Retina (tissue), 1 donor: ENCODE measurements at places on chromosomes 7 and 10.

- no peak for DNase-seq
These were observed 16.9 kb downstream of the PRF1 start for GRCh38 chr10:70585578-70586169.

GRCh38 chr7:8684426-8684825 lies 251.0 kb downstream of the NXPH1 start:
- DNase-seq, result no peak

DNA sequence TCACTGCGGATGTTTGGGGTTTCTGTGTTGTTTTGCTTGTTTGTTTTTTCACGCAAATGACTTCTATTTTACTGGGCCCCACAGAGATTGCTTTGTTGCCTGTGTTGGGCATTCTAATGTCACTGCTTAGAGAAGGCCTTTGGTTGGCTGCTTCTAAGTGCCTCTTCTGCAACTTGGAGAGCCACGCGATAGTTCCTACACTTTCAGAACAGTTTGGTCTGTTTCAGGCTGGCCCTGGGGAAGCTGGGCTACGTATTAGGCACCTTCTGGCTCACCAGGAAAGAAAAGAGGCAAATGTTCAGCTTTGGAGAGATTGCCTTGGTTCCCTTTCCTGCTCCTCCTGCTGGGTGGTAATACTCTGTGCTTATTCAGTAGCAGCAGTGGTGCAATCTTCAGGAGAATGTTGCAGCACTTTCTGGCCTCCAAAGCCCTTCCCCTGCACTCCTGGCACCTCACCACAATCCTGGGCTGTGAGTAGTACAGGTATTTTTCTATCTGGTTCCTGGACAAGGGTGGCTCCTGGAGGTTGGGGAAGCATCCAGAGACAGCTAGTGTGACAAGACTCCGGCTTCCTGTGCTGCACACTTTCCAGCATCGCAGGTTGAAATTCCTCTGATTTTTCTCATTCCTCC lies 1.2 kb downstream of the ANTXRL start:
- DNase-seq, result no peak

DNA sequence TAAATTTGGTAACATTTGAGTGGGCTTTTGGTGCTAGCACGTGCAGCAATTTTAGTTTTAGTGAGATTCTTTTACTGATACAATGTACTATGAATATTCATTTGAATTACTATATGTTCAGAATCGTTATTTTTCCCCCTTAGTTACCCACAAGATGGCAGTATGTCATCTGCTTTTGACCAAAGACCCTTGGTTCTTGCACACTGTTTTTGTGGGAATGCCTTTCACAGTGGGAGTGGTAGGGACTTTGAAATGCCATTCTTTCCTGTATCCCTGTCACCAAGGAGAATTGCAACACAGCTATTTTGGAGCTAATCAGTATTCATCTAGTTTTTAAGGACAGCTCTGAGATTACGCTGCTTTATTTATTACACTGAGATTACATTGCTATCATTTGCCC lies 40.6 kb downstream of the SEC23IP start:
- DNase-seq, result peak; percentile 54

DNA sequence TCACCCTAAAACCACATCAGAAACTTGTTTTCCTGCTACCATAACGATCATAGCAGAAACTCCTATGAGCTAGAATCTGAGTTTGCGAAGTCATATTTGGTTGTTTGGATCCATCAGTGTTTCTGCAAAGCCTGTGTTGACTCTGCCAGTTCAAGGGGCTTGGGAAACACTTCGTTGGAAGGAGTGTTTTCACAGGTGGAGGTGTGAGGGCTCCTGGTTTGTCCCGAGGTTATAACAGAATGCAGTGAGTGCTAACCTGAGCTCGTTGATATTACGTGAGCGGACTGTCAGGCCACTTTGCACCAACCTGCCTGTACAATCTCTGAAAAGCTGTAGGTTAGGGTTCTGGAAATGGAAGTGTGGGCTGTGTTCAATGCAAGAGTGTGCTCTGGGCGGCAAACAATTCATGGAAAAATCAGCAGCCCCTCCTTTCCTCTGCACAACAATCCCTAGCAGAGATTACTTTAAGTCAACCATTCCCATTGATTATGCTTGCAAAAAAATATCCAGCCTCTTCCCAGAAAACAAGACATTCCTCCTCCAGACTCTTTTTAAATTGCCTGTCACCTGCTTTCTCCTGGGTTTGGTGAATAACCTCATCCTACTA lies 622.0 kb downstream of the TYW1 start:
- DNase-seq, result no peak

GRCh38 chr7:47638679-47639315 lies 56.9 kb upstream of the TNS3 start:
- DNase-seq, result no peak

DNA sequence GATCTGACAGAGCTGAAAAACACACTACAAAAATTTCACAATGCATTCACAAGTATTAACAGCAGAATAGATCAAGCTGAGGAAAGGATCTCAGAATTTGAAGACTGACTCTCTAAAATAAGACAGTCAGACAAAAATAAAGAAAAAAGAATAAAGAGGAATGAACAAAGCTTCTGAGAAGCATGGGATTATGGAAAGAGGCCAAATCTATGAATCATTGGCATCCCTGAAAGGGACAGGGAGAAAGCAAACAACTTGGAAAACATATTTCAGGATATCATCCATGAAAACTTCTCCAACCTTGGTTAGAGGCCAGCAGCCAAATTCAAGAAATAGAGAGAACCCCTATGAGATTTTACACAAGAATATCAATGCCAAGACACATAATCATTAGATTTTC lies 804.8 kb upstream of the IGFBP3 start:
- DNase-seq, result no peak

- DNase-seq, result no peak
These were observed 28.7 kb downstream of the PDZD8 start for GRCh38 chr10:117346574-117346973.

GRCh38 chr7:84122582-84123360 lies 71.8 kb downstream of the SEMA3A start:
- DNase-seq, result no peak
